ENCODE measurements at places on chromosomes 3 and 15.
A peak's percentile ranks its signal among the peaks of the same experiment; 100 is the strongest.

- no peak overlapping the region for H3K27ac ChIP-seq
- H3K27me3 ChIP-seq: no peaks in the 10 kb centered on the region
- H3K4me3 ChIP-seq: no peak overlapping the region
- H3K4me1 ChIP-seq: no peaks in the 10 kb centered on the region
Measured at GRCh38 chr3:28860307-28860706, 420.6 kb upstream of the RBMS3 start.

DNA sequence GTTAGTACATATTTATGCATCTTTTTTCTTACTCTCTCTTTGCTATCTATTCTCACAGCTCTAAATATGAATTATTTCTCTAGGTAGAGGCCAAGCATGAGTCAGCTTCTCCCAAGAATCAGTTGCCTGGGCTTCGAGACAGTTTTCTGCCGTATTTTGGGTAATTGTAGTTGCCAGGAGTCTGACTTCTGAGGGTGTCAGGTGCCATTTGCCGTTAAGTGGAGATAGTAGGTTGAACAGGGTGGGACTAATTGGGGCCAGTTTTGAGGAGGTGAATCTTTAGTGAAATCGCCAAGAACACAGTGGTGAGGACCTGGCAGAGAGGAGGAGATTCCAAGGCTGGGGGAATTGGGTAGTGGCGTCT, 7.8 kb upstream of the NRROS start:
- DNase-seq: no peak
- H3K27ac ChIP-seq: peak overlapping the region; percentile 40

GRCh38 chr15:37574985-37575384, 359.5 kb upstream of the TMCO5A start:
- H3K27me3 ChIP-seq: no peaks in the 10 kb centered on the region
- H3K4me3 ChIP-seq: no peak overlapping the region
- no peak for DNase-seq
- H3K27ac ChIP-seq: no peak overlapping the region
- no peaks in the 10 kb centered on the region for H3K4me1 ChIP-seq

DNA sequence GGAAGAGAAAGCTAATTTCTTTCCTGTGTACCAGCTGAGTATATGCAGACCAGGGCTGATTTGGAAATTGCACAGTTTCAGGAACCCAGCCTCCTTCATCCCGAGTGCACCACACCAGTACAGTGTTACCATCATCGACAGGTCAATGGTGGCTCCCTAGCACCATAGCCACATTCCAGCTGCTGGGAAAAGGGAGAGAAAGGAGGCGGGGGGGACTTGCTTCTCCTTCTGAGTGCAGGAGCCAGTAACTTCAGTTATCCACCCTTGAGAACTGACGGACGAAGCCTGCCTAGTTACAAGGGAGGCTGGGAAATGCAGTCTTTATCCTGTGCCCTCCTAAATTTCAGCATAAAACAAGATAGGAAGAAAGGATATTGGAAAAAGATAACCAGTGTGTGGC, 129.7 kb upstream of the PRICKLE2 start:
- H3K4me3 ChIP-seq: no peak overlapping the region
- no peak for DNase-seq
- H3K4me1 ChIP-seq: no peaks in the 10 kb centered on the region
- H3K27me3 ChIP-seq: no peaks in the 10 kb centered on the region

DNA sequence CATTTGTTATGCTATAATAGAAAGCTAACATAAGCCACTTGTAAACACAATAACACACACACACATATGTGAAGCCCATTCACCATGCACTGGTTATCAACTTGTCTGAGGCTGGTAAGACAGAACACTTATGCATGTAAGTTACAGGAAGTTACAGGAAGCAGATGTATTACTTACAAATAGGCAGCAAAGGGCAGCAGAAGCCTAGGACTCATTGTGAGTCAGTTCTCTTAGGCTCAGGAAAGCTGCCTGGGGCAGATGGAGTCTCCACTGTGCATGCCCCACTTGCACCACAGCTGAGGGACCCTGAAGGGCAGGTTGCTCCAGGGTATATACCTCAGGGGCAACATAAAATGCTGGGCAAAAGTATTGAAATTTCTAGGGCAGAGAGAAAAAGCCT, 748.8 kb upstream of the CCDC54 start:
- no peaks in the 10 kb centered on the region for H3K36me3 ChIP-seq
- H3K27ac ChIP-seq: no peak overlapping the region
- H3K4me3 ChIP-seq: no peak overlapping the region
- H3K27me3 ChIP-seq: no peaks in the 10 kb centered on the region
- no peak for DNase-seq
- H3K4me1 ChIP-seq: no peaks in the 10 kb centered on the region

GRCh38 chr3:104175696-104176095, 1191.0 kb upstream of the ALCAM start:
- H3K36me3 ChIP-seq: no peaks in the 10 kb centered on the region
- H3K4me3 ChIP-seq: no peak overlapping the region
- H3K27me3 ChIP-seq: no peaks in the 10 kb centered on the region
- H3K27ac ChIP-seq: no peak overlapping the region

- no peaks in the 10 kb centered on the region for H3K4me1 ChIP-seq
- no peaks in the 10 kb centered on the region for H3K36me3 ChIP-seq
- no peaks in the 10 kb centered on the region for H3K27me3 ChIP-seq
- no peak for DNase-seq
Measured at GRCh38 chr15:28080386-28080785, 18.7 kb downstream of the OCA2 start.

DNA sequence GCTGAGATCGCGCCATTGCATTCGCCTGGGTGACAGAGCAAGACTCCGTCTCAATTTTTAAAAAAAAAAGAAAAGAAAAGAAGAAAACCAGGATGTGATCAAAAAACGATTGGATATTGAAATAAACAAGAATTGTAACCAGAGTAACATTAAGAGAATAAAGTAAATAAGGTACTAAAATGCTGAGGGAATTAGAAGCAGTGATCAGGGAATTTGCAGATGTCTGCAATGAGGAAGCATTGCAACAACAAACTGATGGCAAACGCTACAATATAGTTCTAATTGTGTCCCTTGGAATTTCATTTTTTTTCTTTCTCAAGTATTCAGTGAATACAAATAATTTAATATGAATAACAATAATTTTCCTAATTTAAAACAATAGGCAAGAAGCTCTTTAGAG, 1077.5 kb downstream of the TBL1XR1 start:
- no peaks in the 10 kb centered on the region for H3K36me3 ChIP-seq
- no peak overlapping the region for H3K27ac ChIP-seq
- H3K27me3 ChIP-seq: no peaks in the 10 kb centered on the region
- no peak overlapping the region for H3K4me3 ChIP-seq
- no peaks in the 10 kb centered on the region for H3K4me1 ChIP-seq
- DNase-seq: no peak

GRCh38 chr15:101174152-101174920, 77.5 kb downstream of the CHSY1 start:
- no peak overlapping the region for H3K4me3 ChIP-seq
- no peaks in the 10 kb centered on the region for H3K27me3 ChIP-seq
- H3K36me3 ChIP-seq: no peaks in the 10 kb centered on the region
- no peak overlapping the region for H3K27ac ChIP-seq
- no peaks in the 10 kb centered on the region for H3K4me1 ChIP-seq

DNA sequence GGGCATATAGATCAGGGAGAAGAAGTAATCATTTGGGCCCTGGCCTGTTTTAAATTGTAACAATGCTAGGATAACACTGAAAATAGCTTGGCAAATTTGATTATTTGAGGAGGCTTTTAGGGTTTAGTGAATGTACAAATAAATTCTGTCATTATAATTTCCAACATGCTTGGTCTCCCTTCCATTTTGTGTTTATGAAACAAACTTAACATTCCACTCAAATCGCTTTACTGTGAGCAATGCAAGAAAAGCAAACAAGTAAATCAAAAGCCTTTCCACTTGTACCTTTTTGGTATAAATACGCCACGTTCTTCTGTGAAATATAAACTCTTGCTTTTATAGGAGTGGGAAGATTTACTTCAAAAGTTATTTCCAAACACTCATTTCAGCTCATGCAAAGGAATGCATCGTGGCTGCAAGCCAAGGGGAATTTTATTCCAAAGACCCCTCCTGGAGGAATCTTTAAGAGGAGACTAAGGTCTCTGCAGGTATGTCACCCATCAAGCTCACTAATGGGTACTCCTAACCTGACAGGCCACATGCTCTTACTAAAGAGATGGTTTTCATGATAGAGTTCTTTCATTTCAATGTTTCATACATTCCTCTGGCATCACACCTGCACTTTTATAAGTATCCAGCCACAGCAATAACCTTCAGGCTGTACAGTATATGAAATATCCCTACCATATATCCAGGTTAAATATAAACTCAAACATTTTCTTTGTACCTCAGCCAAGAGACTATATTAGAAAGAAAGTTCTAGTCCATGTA, 115.2 kb downstream of the P3H2 start:
- H3K36me3 ChIP-seq: no peaks in the 10 kb centered on the region
- no peaks in the 10 kb centered on the region for H3K27me3 ChIP-seq
- no peak for DNase-seq
- H3K27ac ChIP-seq: no peak overlapping the region

DNA sequence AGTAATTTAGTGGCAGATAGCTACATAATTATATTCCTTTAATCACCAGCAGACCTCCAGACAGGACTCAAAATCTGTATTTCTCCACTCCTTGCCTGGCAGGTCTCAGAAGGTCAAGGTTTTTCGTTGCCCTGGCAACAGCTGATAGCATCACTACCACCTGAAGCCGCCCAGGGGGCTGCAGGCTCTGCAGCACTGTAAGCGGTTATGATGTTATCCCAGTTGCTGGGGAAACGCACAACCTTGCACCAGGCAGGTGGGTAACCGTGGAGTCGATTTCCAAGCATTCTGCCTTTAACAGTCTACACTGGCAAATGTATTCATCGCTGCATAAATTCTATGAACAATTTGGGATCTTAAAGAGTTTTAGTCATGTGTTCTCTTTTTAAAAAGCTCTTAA, 756.3 kb downstream of the NTRK3 start:
- no peak overlapping the region for H3K27ac ChIP-seq
- no peak for DNase-seq
- no peak overlapping the region for H3K4me3 ChIP-seq
- no peaks in the 10 kb centered on the region for H3K36me3 ChIP-seq

DNA sequence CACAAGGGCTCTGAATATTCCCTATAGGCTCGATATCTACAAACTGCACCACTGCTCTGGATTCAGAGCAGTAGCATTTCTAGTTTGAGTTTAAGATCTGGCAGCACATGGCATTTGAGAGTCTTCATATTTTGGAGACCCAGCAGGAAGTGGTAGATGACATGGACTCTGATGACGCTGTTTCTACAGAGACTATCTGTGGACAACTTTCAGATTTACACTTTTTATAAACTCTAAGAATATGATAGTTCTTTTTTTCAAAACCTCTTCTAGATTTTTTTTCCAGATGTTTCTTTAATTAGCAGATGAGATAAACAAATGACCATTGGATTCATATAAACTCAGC, 35.8 kb downstream of the ARMC8 start:
- H3K4me1 ChIP-seq: no peaks in the 10 kb centered on the region
- H3K36me3 ChIP-seq: no peaks in the 10 kb centered on the region
- no peak overlapping the region for H3K4me3 ChIP-seq
- H3K27ac ChIP-seq: no peak overlapping the region
- DNase-seq: no peak
- H3K27me3 ChIP-seq: no peaks in the 10 kb centered on the region

GRCh38 chr3:196082619-196082971, 705 bp upstream of the TFRC start:
- peaks cover 26% of the 10 kb centered on the region for H3K4me1 ChIP-seq
- no peak overlapping the region for H3K4me3 ChIP-seq
- H3K27me3 ChIP-seq: no peaks in the 10 kb centered on the region
- DNase-seq: no peak
- peak overlapping the region; percentile 98 for H3K27ac ChIP-seq

GRCh38 chr15:80929689-80930088, 59.9 kb downstream of the MESD start:
- no peak for DNase-seq
- no peaks in the 10 kb centered on the region for H3K4me1 ChIP-seq
- no peak overlapping the region for H3K4me3 ChIP-seq

DNA sequence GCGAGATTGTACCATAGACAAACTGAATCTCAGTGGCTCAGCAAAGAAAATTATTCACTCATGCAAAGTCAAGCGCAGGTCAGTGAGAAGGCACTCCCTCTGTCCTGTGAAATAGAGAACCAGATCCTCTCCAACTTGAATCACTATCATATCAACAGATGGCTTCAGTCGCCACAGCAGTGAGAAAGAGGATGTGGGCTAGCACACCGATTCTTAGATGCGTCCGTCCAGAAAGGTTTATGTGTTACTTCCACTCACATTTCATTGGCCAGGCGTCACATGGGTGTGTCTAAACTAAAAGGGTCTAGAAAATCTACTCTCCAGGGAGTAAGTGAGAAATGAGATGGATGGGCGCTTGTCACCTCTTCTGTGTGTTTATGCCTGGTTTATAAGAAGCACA, 141.6 kb upstream of the KBTBD8 start:
- H3K4me3 ChIP-seq: no peak overlapping the region
- H3K27ac ChIP-seq: no peak overlapping the region
- DNase-seq: no peak
- H3K36me3 ChIP-seq: no peaks in the 10 kb centered on the region

DNA sequence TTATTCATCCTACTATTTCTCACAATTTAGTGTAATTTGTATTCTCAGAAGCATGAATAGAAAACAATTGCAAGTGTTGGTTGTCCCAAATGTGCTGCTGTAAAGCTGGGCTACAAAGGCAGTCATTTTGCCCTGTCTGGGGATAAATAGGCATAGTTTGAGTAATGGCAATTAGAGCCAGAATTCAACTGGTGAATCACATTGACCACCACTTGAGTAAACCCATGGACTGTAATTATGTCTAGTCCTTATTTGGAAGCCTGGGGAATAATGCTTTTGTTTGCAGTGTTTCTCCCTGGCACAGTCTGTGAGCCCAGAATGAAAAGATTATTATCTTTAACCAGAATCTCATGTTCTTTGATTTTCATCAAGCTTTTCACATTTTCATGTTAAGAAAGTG, 30.5 kb upstream of the CHL1 start:
- H3K4me3 ChIP-seq: no peak overlapping the region
- H3K27me3 ChIP-seq: no peaks in the 10 kb centered on the region
- no peaks in the 10 kb centered on the region for H3K36me3 ChIP-seq
- H3K27ac ChIP-seq: no peak overlapping the region

DNA sequence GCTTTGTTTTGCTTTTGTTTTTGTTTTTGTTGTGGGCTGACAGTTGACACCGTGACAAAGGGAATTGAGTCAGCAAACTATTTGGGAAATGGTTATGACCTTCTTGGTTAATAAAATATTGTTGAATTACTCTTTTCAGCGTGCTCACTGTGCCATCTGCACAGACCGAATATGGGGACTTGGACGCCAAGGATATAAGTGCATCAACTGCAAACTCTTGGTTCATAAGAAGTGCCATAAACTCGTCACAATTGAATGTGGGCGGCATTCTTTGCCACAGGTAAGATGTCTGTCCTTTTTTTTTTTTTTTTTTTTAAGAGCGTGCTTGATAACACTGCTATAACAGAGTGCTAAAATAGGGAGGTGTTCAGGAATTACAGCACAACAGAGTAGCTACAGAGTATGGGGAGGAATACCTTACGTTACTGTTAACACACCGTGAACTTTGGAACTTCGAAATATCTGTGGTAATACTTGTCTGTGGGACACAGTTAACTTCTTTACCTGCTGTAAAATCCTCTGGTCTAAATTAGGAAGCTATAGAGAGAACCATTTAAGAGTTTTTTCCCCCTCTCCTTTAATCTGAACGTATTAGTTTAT, 48.2 kb downstream of the PRKCI start:
- H3K4me1 ChIP-seq: no peaks in the 10 kb centered on the region
- no peak overlapping the region for H3K27ac ChIP-seq
- no peak overlapping the region for H3K4me3 ChIP-seq
